Mesangial cell (primary cell): ENCODE measurements at places on chromosomes 2 and 18. TPM values are rescaled to one million over a fixed set of nuclear protein-coding genes. Genes with fewer than 3 reads are reported as not detected.

FAM228A gene
- total RNA-seq: 0.51 TPM in 1 of 2 replicates, not detected in the other

DCDC2C gene
- not detected in 2 replicates for total RNA-seq

RDH14 gene
- total RNA-seq: 17.1 and 22.9 TPM in 2 replicates

FEV gene
- total RNA-seq: not detected in 2 replicates

UGT1A5 gene
- not detected in 2 replicates for total RNA-seq

BBS5 gene
- 3.6 and 4.4 TPM in 2 replicates for total RNA-seq

CPO gene
- total RNA-seq: 0.13 TPM in 1 of 2 replicates, not detected in the other

TFCP2L1 gene
- total RNA-seq: 0.33 and 4.1 TPM in 2 replicates
